ENCODE measurements at places on chromosomes 6 and 20. TPM values are rescaled to one million over a fixed set of nuclear protein-coding genes. Genes with fewer than 3 reads are reported as not detected.

Gene TEAD3
- 23.6 TPM for total RNA-seq

Gene MLN
- not detected for total RNA-seq

Gene POPDC3
- 13.8 TPM for total RNA-seq

Gene PI3
- not detected for total RNA-seq

Gene ABHD16A
- total RNA-seq, result 41.6 TPM

Gene FILIP1
- not detected for total RNA-seq

Gene CYP39A1
- 0.58 TPM for total RNA-seq

Gene GMDS
- total RNA-seq, result 6.6 TPM

Gene SLC35D3
- not detected for total RNA-seq

Gene HCRTR2
- total RNA-seq, result not detected

Gene PKIG
- total RNA-seq, result 143 TPM

Gene UBE2C
- 85.6 TPM for total RNA-seq

Gene CRISP2
- not detected for total RNA-seq

Gene PERP
- total RNA-seq, result 32.9 TPM

Gene TPMT
- 40.4 TPM for total RNA-seq

Gene BANF2
- not detected for total RNA-seq

Gene PTK6
- total RNA-seq, result not detected

Gene PLG
- not detected for total RNA-seq
